ENCODE measurements at places on chromosomes 3 and 15. TPM values are rescaled to one million over a fixed set of nuclear protein-coding genes. Genes with fewer than 3 reads are reported as not detected.

Gene C3orf49
- total RNA-seq, result not detected

GRCh38 chr3:25592510-25592968, 72.2 kb downstream of the TOP2B start:
- no peaks in the 10 kb centered on the region for H3K27me3 ChIP-seq
- H3K27ac ChIP-seq, result peak overlapping the region; percentile 39
- no peaks in the 10 kb centered on the region for H3K36me3 ChIP-seq
- H3K4me1 ChIP-seq, result peaks cover 18% of the 10 kb centered on the region
- DNase-seq, result peak; percentile 91

Gene SLC24A5
- not detected for total RNA-seq

Gene UROC1
- total RNA-seq, result not detected

GRCh38 chr3:72563690-72564370, 284.4 kb downstream of the SHQ1 start:
- no peak overlapping the region for H3K4me3 ChIP-seq
- no peak for DNase-seq
- H3K36me3 ChIP-seq, result no peaks in the 10 kb centered on the region
- no peaks in the 10 kb centered on the region for H3K4me1 ChIP-seq

Gene CPLX3
- total RNA-seq, result not detected

GRCh38 chr15:89034305-89034704, 54.0 kb upstream of the ABHD2 start:
- H3K4me1 ChIP-seq, result 0 out of 2 replicates have a peak, but pooled peaks cover 5% of the 10 kb centered on the region
- H3K36me3 ChIP-seq, result no peaks in the 10 kb centered on the region
- no peak overlapping the region for H3K27ac ChIP-seq
- H3K4me3 ChIP-seq, result no peak overlapping the region

Gene CHSY1
- total RNA-seq, result 31.3 TPM

DNA sequence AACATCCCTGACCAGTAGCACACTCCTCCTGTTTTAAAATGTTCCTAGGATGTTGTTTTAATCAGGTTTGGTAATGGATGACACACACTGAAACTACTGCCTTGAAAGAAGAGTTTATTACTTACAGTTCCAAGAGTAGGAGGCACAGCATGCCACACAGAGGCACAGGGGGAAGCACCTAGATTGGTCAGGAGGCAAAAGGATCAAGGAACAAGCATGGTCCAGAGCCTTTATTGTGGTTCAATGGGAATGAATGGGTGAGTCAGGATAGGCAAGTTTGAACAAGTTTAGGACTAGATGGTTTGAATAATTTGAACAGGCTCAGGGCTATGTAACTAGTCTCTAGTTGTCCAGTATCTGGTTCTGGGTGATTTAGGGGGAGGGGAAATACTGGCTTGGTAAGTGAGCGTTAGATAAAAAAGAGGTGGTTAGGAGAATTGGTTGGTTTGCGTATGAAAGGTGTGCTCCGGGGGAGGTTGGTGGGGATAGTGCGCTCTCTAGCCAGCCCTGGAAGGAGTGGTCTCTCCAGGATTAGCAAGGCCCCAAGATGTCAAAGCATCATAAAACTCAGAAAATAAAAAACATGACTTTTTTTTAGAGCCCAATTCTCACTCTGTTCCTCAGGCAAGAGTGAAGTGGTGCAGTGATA, 35.1 kb downstream of the TMOD3 start:
- no peak overlapping the region for H3K4me3 ChIP-seq
- no peaks in the 10 kb centered on the region for H3K27me3 ChIP-seq
- DNase-seq, result peak; percentile 25
- peaks cover 16% of the 10 kb centered on the region for H3K4me1 ChIP-seq

Gene IL17RB
- total RNA-seq, result not detected

Gene ZPLD1
- total RNA-seq, result 0.22 TPM

DNA sequence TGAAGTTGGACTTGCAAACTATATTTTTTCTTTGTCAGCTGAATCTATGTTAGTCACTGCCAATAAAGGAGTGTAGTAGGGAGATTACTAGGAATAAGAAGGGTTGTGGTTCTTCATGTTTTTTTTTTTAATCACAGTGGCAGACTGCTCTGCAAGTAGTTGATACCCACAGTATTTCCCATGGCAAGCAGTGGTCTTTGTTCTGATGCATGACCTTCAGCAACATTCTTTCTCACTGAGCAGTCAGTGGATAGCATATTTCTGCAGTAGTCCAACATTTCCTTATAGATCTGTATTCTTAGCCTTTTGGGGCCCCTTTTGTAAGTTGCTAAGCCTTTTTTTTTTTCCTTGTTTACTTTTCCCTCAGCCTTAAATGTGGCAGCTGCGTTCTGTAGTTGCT, 151.1 kb downstream of the DOCK3 start:
- no peaks in the 10 kb centered on the region for H3K27me3 ChIP-seq
- H3K27ac ChIP-seq, result no peak overlapping the region
- H3K4me3 ChIP-seq, result no peak overlapping the region
- no peaks in the 10 kb centered on the region for H3K36me3 ChIP-seq

All from GM23248 (cell line).